Fibroblast of villous mesenchyme (primary cell): ENCODE measurements at places on chromosomes 5 and 9.

GRCh38 chr5:107532169-107532878 is 138.4 kb downstream of the EFNA5 start:
- no peak for DNase-seq

GRCh38 chr5:101942321-101942882 is 353.7 kb downstream of the SLCO4C1 start:
- DNase-seq: no peak

GRCh38 chr9:96163712-96164111 is 138.3 kb downstream of the HSD17B3 start:
- no peak for DNase-seq

DNA sequence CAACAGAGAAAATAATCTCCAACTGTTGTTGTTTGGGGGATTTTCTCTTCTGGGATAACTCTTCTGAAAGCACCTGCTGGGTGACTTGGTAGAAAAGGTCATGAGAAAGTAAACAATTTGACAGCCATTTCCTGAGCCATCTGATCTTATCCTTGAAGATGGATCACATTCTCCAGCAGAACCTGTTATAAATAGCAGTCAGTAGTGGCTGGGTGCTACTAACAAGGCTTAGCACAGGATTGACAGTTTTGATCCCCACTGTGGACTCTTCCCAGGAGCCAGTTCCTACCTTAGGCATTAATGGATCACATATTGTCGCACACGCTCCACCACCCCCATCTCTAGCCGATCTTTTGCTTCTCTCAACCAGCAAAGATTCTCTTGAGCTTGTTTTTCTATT is 220.2 kb downstream of the PLK2 start:
- DNase-seq: no peak

DNA sequence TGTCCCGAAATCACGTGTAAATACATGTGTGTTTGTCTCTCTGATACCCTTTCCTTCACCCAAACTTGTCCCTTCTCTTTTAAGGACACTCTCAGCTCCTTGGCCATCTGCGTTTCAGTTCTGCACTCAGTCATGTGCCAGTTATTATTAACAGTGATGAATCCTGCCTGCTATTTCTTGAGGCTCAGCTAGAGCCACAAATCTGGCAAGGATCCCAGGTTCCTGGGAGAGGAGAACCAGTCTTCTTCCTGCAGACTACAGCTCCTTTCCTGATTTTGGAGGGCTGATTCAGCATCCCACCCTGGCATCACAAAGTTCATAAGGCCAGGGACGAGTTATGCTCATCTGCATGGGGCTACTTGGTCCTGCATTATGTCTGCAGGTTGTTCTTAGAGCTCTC is 5.6 kb downstream of the MAMDC2 start:
- DNase-seq: peak; percentile 68

DNA sequence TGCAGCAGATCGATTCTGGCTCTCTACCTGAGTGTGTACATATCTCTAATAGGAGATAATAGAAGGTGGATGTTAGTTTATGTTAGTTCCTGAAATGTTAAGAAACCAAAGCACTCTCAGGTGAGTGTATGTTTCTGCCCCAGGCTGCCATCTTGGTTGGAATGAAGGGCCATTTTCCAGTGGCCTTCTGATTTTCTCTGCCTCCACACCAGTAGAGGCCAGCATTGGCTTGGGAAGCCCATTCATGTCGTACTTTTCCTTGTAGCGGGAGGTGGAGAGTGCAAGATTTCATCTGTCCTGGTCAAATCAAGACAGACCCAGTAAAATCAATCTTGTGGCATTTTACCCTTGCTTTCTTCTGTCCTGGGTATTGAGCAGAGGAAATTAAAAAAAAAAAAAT is 91.0 kb downstream of the GAS1 start:
- no peak for DNase-seq

- DNase-seq: no peak
These were observed 7.2 kb upstream of the TXNDC8 start for GRCh38 chr9:110344821-110345220.

GRCh38 chr5:177501874-177502678 is 4.7 kb upstream of the PDLIM7 start:
- no peak for DNase-seq

DNA sequence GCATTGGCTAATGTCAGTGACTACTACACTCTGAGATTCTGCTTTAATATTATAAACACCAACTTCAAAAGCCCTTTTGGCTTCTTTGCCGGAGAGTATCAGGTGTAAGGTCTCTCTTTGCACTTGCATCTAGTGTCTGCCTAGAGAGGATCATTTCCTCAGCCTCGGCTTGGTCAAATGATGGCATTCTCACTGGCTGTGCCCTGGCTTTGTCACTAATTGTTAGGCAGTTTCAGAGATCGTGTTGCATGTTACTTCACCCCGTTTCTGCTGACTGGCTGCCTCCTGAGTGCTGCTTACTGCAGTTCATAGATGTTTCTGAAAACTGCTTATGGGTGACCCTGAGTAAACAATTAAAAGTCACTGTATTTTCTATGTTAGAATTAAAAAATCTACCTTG is 48.8 kb downstream of the SLC1A3 start:
- no peak for DNase-seq

- DNase-seq: no peak
These were observed 102.3 kb upstream of the CDKN2B start for GRCh38 chr9:22111176-22111953.

DNA sequence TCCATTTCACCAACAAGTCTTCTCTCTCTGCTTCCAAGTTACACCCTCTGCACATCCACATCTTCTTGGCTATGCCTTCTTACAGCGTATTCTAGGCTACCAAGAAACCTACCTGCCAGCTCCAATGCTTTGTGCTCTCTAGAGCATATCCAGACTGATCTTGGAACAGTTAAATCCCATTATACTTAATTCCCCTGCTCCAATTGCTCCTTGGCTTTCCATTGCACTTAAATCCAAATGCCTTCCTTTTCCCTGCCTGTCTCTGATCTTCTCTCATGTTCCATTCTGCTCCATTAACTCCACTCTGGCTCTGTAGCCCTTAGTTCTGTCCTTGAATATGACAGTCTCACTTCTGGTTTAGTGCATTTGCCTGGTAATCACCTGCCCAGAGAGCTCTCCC is 322.4 kb downstream of the LRRC70 start:
- no peak for DNase-seq

DNA sequence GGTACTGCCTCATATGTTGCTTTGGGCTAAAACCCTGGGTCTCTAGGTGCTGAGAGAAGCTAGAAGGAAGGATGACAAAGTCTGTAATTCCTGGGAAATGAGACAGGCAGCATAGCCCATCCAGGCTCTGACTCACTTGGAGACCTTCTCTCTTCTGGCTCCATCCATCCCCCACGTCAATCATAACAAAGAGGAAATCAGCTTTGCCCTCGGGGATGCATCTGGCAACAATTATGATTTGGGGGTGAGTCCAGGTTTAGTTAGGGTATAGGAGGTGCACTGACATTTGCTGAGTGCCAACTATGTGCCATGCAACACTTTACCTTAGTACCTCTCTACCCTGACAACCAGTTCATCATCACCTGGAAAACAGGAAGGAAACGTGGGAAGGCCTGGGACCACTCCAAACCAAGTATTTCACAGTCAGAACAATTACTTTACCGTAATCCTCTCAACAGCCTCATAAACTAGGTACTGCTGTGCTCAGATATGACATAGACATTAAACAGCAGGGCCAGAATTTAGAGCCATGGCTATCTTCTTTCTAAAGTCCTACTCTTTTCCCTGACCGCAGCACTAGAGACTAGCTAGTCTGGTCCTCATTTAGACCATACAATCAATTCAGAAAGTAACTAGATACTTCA is 39.1 kb upstream of the GZMA start:
- no peak for DNase-seq

DNA sequence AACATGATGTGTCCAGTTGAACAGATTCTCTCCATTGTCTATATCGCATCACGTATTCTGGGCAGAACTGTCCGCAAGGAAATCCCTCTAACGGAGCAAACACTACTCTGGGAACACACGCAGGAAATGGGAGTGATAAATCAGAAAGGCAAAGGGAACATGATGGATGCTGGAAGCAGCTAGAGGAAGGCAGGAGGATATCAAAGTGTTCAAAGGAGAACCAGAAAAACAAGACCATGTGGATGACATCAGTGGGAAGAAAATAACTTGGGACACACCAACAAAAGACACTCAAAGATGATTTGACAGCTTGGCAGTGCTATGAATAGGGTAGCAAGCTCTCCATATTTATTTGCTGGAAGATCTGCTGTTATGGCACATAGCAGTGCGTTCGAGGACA is 142.9 kb downstream of the PLK2 start:
- no peak for DNase-seq

- DNase-seq: no peak
These were observed 209.5 kb downstream of the MEF2C start for GRCh38 chr5:88673253-88674105.

DNA sequence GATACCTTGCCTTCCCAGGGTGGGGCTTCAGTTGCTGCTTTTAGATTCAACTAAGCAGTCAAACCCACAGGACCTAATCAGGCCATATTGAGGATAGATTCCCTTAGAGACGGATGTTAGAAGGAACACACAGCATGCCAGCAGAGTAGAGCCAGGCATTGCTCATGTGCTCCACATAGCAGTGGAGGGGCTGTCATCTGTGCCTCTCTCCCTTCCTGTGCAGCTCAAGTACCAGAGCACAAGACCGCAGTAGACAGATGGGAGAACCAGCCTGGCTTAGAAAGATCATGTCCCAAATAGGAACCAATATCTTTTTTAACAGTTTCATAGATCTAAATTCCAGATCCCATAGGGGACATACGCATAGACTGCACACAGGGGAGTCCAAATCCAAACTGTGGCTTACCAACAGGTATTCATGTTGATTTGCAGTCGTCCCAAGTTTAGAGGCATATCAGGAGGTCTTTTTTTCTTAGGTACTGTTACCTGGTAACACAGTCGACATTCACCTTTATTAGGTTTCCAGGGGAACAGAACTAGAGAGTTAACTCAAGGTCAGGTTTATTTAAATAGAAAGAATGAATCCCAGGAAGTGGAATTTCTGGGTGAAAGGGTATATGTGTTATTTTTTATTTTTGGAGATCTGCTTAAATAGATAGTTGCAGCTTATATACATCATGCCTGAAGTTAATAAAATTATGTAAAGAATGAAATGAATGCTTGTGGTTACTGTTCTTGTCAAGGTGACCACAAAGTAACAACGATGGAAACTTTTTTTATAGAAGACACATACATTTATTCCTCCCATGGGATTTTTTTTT is 43.5 kb upstream of the PCAT7 start:
- DNase-seq: no peak

DNA sequence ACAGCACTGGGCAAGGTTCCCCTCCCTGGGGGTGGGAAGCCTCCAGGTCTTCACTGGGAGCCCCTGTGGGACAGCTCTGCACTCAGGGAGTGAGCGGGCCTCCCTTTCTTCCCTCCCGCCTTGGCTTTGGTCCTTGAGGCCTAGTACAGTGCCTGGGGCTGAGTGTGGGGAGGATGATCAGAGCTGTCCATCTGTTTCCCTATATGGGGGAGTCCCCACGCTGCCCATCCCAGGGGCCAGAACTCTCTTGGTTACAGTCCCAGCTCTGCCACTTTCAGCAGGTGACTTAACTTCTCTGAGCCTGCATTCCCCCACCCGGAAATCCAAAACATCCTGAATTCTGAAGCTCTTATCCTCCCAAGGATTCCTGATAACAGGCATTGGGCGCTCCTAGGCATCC is 42.6 kb downstream of the DAB2IP start:
- DNase-seq: no peak

DNA sequence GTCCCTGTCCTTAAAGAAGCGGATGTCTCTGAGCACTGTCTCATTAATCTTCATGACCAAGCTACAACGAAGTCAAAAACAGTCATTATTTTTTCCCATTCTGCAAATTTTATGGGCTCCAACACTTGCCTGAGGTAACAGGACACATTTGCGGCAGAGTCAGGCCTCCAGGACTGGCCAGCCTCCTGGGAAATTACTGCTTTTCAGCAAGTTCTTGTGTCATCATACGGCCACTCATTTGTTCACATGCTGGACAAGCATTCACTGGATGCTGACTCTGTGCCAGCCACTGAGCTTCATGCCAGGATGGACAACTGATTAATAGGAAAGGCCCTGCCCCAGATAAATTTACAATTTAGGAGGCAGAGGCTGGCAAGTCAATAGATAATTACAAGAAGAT is 305.7 kb downstream of the ACTL7B start:
- peak; percentile 53 for DNase-seq

DNA sequence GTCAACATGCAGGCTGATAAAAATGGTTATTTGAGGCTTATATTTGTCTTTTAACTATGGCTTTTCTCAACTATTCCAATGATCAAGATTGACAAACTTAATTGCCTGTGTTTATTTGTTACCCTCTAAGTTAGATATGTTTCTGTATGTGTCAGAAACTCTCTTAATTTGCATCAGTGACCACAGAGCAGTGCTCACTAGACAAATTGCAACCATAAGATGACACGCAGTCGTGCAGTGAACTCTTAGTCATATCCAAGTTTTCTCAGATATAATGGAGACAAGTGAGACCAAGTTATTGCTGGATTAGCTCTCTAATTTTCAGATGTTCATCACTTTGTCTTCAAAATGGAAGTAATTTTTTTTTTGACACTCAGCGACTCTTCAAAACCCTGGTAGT is 342.2 kb upstream of the RFX3 start:
- no peak for DNase-seq
